ENCODE measurements at places on chromosomes 16 and 17. TPM values are rescaled to one million over a fixed set of nuclear protein-coding genes. Genes with fewer than 3 reads are reported as not detected.

- DNase-seq, result no peak
Measured at GRCh38 chr17:27610304-27610677, 20.7 kb upstream of the LGALS9 start.

GRCh38 chr16:70161350-70161749 lies 12.2 kb upstream of the CLEC18C start:
- DNase-seq, result no peak

GRCh38 chr16:89173174-89173921 lies 1.8 kb downstream of the CDH15 start:
- DNase-seq, result no peak

- no peak for DNase-seq
Measured at GRCh38 chr16:67883146-67883871, 1.4 kb upstream of the NRN1L start.

GRCh38 chr16:73846007-73846330 lies 450.6 kb upstream of the PSMD7 start:
- no peak for DNase-seq

GRCh38 chr17:37527249-37527851 lies 37.7 kb downstream of the DUSP14 start:
- no peak for DNase-seq

- DNase-seq, result no peak
Measured at GRCh38 chr17:79664930-79665737, 54.3 kb upstream of the RBFOX3 start.

GRCh38 chr17:34584805-34585416 lies 5.5 kb downstream of the TMEM132E start:
- DNase-seq, result no peak

DNA sequence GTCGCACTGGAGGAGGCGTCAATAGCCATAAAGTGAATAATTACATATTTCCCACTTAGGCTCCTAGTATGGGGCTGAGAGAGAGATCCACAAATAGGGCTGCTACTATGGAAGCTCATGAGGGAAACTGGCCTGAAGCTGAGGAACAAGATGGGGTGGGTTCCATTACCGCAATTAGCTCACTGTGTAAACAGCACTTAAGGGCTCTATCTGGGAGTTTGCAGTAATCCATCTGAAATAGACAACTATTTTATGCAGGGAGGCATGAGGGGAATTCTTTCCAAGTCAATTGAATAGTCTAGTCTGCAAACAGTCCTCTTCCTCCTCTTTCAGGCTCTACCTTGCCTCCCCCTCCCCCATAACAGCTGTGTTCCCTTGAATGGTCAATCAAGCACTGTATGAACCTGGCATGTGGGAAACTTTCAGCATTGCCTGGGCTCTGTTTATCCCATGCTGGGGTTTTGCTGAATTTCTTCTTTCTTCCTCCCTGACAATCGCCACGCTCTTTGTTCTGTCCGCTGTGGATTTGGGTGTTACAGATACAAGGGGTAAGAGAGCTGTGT lies 56.1 kb upstream of the MAF start:
- no peak for DNase-seq

- no peak for DNase-seq
Measured at GRCh38 chr16:75494661-75495075, 573 bp downstream of the CHST6 start.

DNA sequence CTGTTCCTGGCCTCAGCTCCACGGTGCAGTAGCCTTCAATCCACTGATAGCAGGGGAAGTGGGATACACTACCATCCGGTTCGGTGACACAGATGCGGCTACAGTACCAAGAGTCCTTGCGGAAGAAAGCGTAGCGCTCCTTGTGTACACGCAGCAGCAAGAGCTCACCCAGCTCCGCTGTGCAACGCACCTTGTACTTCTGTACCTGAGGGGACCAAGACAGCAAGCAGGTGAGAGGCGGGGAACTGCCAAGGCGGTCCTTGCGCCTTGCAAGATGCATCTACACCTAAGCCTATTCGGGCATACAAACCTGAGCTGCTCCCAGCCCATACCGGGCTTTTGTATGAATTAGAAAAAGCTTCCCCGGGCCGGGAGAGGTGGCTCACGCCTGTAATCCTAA lies 1.5 kb downstream of the ALOXE3 start:
- no peak for DNase-seq

DNA sequence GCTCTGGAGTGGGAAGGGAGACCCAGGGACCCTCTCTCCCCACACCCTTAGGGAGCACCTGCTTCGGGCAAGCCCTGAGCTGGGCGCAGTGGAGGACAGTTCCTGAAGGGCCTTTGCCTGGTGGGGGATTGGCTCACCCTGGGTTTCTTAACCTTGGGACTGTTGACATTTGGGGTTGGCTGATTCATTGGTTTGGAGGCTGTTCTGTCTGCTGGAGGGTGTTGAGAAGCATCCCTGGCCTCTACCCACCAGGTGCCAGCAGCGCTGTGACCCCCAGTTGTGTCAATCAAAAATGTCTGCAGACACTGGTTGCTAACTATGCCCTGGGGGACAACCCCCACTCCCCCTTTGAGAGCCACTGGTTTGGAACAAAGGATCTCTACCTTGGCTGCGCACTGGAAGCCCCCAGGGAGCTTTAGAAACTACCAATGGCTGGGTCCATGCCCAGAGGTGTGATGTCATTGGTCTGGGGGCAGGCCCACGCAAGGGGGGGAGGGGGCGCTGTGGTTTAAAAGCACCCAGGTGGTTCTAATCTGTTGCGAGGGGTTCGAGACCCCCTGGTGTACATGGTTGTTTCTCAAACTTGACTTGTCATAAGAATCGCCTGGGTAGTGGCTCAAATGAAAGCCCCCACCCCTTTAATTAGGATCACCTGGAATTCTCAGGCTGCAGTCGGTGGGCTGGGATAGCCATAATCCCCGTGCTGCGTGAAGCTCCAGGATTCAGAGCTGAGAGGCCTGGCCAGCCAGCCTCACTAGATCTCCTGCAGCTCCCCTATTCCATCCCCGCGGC lies 151.9 kb upstream of the GSE1 start:
- DNase-seq, result no peak

- no peak for DNase-seq
Measured at GRCh38 chr17:58576679-58577367, 62.4 kb upstream of the MTMR4 start.

GRCh38 chr17:82120148-82120547 lies 22.1 kb upstream of the FASN start:
- no peak for DNase-seq

- DNase-seq, result no peak
Measured at GRCh38 chr16:23512168-23512695, 1.9 kb upstream of the GGA2 start.

DNA sequence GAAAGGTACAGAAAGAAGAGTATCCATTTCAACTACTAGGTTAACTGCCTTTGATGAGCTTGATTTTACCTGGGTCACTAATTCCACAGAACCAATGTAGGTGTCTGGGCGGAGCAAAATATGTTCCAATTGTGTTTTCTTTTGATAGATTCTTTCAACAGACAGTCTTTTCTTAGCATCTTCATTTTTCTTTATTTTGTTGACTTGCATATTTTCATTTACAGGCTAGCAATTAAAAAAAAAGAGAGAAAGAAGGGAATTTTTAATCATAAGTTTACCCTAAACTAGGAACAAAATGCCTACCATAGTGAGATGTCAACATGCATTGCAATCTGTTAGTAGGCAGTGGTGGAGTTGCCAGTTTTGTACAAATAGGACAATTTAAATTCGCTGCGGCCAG lies 1.0 kb downstream of the TOP2A start:
- DNase-seq, result no peak

DNA sequence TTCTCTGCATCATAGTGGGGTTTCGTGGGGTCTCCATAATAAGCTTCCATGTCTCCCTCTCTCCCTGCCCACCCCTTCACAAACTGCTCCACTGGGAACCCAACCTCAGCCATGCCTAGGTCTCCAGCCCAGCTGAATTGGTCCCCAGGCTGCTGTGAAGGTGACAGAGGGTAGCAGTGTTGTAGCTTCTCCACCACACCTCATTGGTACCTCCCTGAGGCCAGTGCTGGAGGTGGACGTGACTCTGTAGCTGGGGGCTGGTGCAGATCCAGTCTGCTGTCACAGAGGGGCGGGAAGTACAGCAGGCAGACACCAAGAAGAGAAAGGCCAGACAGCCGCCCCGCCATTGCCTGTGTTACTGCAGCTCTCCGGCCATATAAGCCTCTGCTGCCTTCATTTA lies 82.1 kb downstream of the OR1D5 start:
- DNase-seq, result no peak

DNA sequence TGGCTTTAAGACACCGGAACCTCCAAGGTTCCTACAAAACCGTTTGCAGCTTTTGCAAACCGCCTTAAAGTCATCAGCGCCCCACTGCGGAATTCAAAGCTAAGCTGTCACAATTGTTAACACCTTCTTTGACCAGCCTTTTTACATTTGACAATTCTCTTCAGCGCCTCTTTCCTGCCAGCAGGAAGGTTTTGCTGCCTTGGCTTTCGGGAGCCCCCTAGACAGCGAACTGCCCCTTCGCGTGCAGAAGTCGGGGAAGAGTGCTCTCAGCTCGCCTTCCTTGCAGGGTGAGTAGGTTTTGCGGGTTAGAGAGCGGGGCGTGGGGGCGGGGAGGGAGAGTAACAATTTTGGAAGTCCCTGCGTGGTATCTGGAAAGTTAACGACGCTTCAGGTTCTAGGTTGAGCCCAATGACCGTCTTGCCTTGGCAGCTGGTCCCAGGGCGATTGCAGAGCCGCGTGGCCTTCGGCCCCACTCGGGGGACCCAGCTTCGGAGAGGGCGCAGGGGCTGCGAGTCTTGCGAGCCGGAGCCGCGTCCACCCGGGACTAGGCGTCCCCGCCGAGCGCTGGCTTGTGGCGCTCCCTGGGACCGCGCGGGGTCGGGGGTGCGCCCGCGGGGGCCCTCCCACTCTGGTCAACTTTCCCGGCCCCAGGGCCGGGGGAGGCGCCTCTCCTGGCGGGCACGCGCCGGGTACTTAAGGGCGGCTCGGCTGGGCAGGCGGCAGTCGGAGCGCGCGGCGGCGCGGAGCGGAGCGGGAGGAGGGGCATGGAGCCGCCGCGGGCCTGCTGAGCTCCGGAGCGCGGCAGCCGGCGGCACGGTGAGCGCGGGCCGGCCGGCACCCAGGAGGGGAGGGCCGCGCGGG lies at the start of gene HAS3:
Gene HAS3, plus strand, starts transcription at position 153 of the 861 bp plus-strand sequence. CDS start 3,743 bp downstream, outside the sequence.
- DNase-seq, result peak; percentile 67

DNA sequence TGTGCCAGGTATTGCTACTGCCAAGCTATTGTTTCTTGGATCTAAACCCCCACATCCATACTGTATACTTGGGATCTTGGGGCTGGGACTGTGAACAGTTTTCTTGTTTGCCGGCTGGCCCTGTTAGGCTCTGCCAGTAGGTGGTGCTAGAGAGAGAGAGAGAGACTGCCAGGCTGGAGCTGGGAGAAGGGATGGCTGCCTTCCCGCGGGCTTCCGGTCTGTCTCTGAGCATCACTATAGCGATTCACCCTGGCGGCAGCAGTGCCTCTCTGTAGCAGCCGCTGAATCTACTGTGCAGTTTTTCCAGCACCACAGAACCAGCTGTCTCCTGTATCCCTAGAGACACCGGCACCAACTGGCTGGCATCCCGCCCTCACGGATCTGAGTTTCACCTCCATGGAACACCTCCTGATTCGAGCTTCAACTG lies 201.2 kb downstream of the UTP18 start:
- peak; percentile 50 for DNase-seq

GRCh38 chr16:79997257-79997656 lies 396.7 kb upstream of the MAF start:
- DNase-seq, result no peak

DNA sequence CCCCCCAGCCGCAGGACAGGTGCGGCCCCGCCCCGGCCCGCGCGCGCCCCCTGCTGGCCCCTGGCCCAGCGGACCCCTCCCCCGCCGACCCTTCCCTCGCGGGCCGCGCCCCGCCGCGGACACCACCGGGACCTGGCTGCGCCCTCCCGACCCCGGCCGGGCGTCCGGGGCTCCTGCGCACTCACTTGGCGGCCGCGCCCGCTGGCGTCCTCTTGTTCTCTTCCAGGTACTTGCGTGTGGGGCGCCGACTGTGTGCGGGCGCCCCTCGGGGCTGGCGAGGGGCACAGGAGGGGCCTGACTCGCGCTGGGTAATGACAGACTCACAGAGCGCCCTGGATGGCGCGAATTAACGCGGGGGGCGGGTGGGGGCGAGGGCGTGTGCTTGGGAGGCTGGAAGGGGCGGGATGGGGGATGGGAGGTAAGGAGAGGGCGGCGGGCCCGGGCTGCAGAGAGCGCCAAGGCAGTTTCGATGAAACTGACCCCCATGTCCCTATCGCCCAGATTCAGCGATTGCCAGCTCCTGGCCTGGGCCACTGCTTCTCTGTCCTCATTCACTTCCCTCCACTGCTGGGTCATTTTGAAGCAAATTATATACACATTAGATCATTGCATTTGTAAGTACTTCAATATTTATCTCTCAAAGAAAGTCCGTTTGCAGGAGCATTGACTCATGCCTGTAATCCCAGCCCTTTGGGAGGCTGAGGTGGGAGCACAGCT lies 445 bp upstream of the DBNDD1 start:
- peak; percentile 70 for DNase-seq

DNA sequence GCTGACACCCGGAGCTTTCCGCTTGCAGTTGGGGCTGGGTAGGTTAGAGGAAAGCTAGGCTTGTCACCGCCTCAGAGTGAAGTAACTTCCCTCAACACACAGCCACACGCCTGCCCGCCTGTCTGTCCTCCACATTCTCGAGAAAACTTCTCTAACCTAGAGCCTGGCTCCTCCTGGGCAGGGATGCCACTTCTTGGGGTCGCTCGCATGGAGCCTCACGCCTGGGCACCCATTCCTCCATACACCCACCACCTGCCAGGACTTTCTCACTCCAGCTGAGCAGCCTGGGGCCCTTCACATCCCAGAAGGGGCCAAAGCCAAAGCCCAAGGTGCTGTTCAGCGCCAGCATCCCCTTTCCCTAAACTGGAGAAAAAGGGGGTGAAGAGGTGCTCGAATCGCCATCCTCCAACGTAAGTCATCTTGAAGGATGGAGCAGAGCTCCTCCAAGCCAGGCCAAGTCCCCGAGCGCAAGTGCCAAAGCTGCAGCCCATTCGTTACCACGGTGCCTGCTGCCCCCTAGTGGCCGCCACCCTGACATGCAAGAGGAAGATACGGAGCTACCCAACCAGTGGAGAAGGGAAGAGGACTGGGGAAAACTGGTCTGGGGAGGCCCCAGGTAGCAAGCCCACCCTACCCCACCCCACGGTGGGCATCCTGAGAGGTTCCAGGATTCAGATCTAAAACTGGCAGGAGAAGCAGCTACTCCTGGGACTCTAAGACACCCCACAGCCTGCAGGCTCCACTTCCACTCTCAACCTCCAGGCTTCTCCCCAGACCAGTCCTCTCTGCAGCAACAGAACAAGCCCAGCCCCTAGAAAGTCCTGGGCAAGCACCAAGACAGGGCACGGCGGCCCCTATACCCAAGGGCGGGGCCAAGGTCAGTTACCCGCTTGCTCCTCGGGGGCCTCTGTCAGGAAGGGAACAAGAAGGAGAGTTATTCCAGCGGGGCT lies 63.1 kb downstream of the MYO18A start:
- DNase-seq, result peak; percentile 83

- no peak for DNase-seq
Measured at GRCh38 chr17:68054296-68054900, 18.9 kb downstream of the KPNA2 start.

Gene HNF1B
- not detected for total RNA-seq

Gene OR2C1
- not detected for total RNA-seq

Gene TPSB2
- not detected for total RNA-seq

Gene HID1
- total RNA-seq, result 3.6 TPM

Gene PLSCR3
- total RNA-seq, result 82.1 TPM
